Endodermal cell (in vitro differentiated cells): ENCODE measurements at places on chromosomes 5 and 9. TPM values are rescaled to one million over a fixed set of nuclear protein-coding genes. Genes with fewer than 3 reads are reported as not detected.

Gene PCDHGC3
- total RNA-seq = 13.9 and 17.8 TPM in 2 replicates

Gene C9orf153
- total RNA-seq = 0.51 to 0.99 TPM (median 0.53 TPM) in 3 replicates

Gene N4BP3
- 14.3 and 15.2 TPM in 2 replicates for total RNA-seq

Gene BTNL3
- not detected in 3 replicates for total RNA-seq

Gene GBGT1
- total RNA-seq = 23.5 to 28.2 TPM (median 27.7 TPM) in 3 replicates

Gene CCDC69
- total RNA-seq = 4.8 and 6.4 TPM in 2 replicates

Gene EIF4E1B
- 0.96 to 2.2 TPM (median 2.0 TPM) in 3 replicates for total RNA-seq

Gene ASS1
- 56.4 to 62.2 TPM (median 57.2 TPM) in 3 replicates for total RNA-seq

Gene SPEF2
- total RNA-seq = 3.9 to 5.3 TPM (median 4.0 TPM) in 3 replicates

Gene SPATA31A1
- not detected in 2 replicates for total RNA-seq

Gene HEMGN
- not detected in 3 replicates for total RNA-seq

Gene GRXCR2
- total RNA-seq = not detected in 2 replicates

Gene FCHO2
- total RNA-seq = 18.5 to 23.0 TPM (median 19.7 TPM) in 3 replicates

Gene CER1
- 2,562 and 3,326 TPM in 2 replicates for total RNA-seq

Gene FGF18
- 0.57 and 0.61 TPM in 2 replicates for total RNA-seq

Gene LTC4S
- total RNA-seq = 5.7 to 7.6 TPM (median 6.1 TPM) in 3 replicates

Gene GARIN3
- not detected in 3 replicates for total RNA-seq

Gene RAB3C
- 11.1 to 17.3 TPM (median 15.1 TPM) in 3 replicates for total RNA-seq

Gene IL4
- total RNA-seq = not detected in 2 replicates

Gene OBP2B
- not detected in 3 replicates for total RNA-seq

Gene ZFP2
- 0.47 to 2.0 TPM (median 1.8 TPM) in 3 replicates for total RNA-seq

Gene CENPK
- total RNA-seq = 47.2 and 49.9 TPM in 2 replicates

Gene RANBP17
- 17.6 and 28.0 TPM in 2 replicates for total RNA-seq

Gene PCDHGA1
- total RNA-seq = 1.8 and 2.2 TPM in 2 replicates

Gene DMRT3
- total RNA-seq = not detected in 3 replicates

Gene CCDC180
- total RNA-seq = 1.4 and 4.9 TPM in 2 replicates

Gene KCNV2
- total RNA-seq = 2.0 TPM in 2 replicates

Gene SH3RF2
- total RNA-seq = 2.2 and 2.6 TPM in 2 replicates

Gene THG1L
- total RNA-seq = 11.6 and 14.2 TPM in 2 replicates

Gene RPL35
- total RNA-seq = 1,507 and 1,553 TPM in 2 replicates

Gene ADAM19
- total RNA-seq = 93.7 to 102 TPM (median 96.1 TPM) in 3 replicates

Gene NMUR2
- total RNA-seq = 0.11 TPM in 1 of 2 replicates, not detected in the other

Gene PCDHA9
- total RNA-seq = 1.4 and 2.6 TPM in 2 replicates

Gene LCP2
- 0.11 and 0.50 TPM in 2 replicates for total RNA-seq

Gene RNF208
- total RNA-seq = 10.5 and 12.8 TPM in 2 replicates

Gene CAMK4
- 2.8 and 3.7 TPM in 2 replicates for total RNA-seq

Gene NR4A3
- total RNA-seq = 0.74 to 7.0 TPM (median 0.75 TPM) in 3 replicates

Gene ENTPD2
- total RNA-seq = 1.2 to 9.1 TPM (median 2.3 TPM) in 3 replicates

Gene TXNDC8
- total RNA-seq = not detected in 2 replicates

Gene VAV2
- 18.4 to 32.8 TPM (median 29.8 TPM) in 3 replicates for total RNA-seq

Gene CLTA
- total RNA-seq = 221 to 225 TPM (median 224 TPM) in 3 replicates

Gene IGIP
- total RNA-seq = 1.7 and 2.5 TPM in 2 replicates

Gene TNFSF15
- not detected in 3 replicates for total RNA-seq

Gene PCDHGB2
- total RNA-seq = 1.6 to 2.1 TPM (median 2.1 TPM) in 3 replicates

Gene FGF10
- total RNA-seq = 0.44 to 3.6 TPM (median 0.55 TPM) in 3 replicates

Gene GPR21
- total RNA-seq = 1.8 TPM in 1 of 2 replicates, not detected in the other

Gene EPB41L4B
- total RNA-seq = 6.4 and 6.9 TPM in 2 replicates
